Amniotic epithelial cell (primary cell): ENCODE measurements at places on chromosomes 12 and 14.

- no peak for DNase-seq
Observed at GRCh38 chr12:116578051-116578450, 18.9 kb downstream of the MAP1LC3B2 start.

DNA sequence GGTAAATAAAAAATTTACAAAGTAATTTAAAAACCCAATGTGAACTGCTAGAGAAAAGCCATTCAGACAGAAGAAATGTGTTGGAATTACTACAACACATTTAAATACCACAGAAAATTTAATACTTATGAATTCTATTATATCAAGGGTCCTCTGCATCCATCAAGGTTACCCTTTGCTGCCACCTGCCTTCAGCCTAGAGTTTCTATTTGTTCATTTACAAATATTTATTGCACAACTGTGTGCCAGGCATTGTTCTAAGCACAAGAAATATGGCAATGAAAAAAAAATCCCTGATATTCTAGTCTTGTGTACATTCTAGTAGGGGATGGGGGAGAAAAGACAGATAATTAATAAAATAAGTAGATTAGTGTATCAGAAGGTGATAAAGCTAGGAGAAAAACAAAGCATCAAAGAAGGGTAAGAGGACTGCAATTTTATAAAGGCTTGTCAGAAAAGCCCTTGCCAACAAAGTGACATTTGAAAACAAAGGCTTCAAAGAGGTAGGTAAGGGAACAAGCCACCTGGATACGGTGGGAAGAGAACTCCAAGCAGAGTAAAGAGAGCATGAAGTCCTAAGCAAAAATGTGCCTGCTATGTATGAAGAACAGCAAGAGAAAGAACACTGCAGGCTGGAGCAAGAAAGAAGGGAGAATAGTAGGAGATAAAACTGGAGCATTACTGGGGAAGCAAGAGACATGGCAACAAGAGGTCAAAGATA is 59.1 kb upstream of the SLC6A13 start:
- DNase-seq: peak; percentile 56

DNA sequence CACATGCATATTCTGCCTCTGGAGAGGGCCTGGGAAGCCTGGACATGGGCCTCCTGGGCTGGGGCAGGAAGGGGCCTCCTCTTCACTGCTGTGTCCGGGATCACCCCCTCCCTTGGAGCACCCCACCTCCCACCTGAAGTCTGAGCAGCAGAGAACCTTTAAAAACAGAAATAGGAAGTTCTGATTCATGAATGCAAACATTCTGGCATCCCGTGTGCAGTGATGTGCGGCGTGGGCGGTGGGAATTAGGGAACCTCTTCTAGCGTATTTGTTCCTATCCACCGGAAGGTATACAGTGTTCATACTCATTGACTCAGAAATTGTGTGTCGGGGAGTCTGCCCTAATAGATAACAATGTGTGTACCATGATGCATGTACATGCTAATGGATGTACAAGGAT is 46.2 kb downstream of the C14orf132 start:
- no peak for DNase-seq

- peak; percentile 89 for DNase-seq
Observed at GRCh38 chr12:106106061-106106566, 32.6 kb downstream of the NUAK1 start.

DNA sequence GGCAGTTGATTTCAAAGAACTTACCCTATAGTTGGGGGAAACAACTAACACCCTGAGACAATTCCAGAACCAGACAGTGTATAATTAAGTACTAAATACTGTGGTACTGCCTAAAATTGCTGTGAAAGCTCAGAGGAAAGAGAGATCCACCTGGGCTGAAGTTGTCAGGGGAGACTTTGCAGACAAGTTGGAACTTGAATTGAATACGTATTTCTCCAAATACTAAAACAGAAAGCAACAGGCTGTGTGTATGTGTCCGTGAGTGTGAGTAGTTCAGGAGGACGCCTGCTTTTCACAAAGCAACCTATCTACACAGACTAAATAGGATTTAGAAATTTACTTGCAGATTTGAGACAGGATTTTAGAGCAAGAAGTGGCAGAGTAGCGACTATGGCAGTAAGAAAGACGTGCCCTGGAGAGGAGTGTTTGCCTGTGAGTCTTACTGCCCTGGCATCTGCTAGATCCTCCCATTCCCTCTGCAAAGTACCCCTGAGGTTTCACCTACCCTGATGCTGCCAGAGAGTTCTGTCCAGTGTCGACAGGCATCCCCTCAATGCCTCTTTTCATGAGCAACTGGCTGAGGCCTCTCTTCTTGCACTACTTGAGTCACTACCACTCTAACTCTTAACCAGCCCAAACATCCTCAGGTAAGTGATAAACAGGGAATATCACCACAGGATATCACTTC is 37.4 kb upstream of the BMP4 start:
- no peak for DNase-seq

GRCh38 chr14:106309423-106309822 is 783.0 kb downstream of the TMEM121 start:
- DNase-seq: no peak

- DNase-seq: peak; percentile 62
Observed at GRCh38 chr12:116955382-116956021, 44.8 kb downstream of the FBXW8 start.

DNA sequence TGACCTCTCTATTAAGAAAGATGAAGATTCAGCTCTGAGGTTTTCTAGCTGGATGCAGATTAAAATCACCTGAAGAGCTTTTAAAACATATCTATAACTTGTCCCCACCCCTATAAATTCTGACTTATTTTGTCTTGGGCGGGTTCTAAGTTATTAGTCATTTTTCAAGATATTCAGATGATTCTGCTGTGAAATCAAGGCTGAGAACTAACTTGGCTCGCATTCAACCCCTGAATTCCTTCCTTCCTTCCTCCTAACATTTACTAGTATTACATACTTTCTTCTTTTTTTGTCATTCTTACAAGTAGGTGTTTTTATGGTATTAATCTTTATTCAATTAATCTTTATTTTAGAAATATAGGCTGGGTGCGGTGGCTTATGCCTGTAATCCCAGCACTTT is 55.4 kb downstream of the SSPN start:
- no peak for DNase-seq

DNA sequence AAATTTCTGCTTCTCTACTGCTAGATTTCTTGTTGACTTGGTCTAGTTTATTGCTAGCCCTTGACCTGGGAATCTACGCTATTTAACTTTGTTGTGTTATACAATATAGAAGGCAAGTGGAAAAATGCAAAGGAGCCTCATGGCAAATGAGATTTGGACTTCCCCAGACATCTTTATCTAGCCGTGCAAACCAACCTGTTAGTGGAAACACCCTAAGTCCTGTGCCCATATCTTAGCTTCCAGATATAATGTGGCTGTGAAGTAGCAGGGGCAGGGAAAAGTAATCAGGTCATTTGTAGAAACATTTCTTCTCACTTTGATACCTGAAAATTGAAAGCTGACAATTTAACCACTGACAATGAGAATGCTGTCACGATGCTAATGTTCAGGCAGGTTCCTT is 90.7 kb upstream of the ATP2B1 start:
- no peak for DNase-seq

- no peak for DNase-seq
Observed at GRCh38 chr12:1481326-1481725, 113.1 kb downstream of the FBXL14 start.

DNA sequence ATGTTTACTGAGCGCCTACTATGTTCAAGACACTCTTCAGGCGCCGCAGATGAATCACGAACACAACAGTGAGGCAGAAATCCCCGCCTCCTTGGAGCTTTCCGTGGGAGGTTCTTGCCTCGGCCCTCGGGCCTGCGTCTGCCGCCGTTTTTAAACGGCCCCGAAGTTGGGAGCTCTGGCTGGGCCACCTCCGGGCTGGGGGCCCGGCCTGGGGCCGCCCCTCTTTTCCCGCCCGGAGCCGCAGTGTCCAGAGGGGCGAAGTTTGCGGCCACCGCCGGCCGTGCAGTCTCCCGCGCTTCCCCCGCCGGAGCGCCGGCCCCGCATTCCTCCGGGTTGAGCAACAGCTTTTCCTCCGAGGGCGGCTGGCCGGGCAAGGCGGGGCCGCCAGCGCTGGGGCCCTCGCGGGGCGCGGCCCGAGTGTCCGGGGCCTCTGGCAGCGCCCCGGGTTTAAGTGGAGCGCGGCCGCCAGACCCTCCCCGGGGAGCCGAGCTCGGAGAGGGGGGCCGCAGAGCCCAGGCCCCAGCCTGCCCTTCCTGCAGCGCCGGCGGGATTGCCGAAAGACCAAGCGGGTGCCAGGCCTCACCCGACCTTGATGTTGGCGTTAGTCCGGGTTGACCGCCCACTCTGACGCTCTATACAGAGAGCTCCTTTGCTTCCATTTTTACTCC is 18.7 kb upstream of the CTDSP2 start:
- peak; percentile 82 for DNase-seq

DNA sequence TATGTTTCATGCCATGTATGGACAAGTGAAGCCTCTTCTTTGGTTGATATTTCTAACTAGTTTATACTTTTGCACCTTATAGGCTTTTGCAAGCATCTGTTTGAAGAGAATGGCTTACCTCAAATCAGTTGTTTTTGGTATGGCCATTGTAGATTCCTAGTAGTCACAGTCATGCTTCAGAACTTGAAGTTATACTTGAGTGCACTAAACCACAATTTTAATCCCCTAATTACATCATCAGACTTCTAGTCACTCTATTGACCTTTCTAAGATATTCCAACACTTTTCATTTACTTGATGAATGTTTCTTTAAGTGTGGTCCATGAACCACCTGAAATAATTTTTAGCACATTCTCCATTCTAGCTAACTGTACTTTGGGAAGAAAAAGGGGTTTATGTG is 18.6 kb upstream of the KLRB1 start:
- DNase-seq: peak; percentile 52

- no peak for DNase-seq
Observed at GRCh38 chr12:96045566-96045965, 10.2 kb upstream of the LTA4H start.

DNA sequence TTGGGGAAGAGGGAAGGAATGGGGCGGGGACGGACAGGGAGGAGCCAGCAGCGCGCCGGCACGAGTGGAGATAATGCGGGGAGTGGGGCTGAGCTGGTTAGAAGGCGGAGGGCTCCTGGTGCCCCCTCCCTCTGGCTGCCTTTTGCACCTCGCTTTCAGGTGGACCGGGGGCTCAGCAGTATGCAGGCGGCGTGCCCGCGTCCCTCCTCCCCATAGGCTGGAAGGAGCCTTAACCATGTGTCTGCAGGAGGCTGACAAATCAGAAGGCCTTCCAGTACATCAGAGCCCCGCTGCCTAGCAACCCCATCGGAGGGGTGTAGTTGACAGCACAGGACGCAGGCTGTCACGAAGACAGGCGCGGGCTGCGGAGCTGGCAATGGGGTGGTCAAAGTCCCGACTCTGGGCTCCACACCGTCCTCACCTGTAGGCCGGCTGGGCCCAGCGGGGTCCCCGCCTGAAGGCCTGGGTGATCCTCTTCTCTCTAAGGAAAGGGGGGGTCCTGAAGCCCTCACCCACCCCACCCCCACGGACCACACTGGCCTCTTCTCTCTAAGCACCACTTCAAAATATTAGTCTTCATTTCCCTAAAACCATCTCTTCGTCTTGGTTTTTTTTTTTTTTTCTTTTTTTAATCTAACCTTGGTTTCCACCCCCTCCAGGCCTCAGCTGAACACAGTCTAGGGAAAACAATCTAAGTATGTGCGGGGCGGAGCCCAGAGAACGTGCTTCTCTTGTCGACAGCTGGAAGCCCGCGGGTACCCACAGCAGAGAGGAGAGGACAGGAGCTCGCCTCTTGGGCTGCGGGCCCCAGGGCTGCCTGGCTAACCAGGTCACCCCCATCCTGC is 44.5 kb downstream of the KDM2B start:
- DNase-seq: peak; percentile 78

DNA sequence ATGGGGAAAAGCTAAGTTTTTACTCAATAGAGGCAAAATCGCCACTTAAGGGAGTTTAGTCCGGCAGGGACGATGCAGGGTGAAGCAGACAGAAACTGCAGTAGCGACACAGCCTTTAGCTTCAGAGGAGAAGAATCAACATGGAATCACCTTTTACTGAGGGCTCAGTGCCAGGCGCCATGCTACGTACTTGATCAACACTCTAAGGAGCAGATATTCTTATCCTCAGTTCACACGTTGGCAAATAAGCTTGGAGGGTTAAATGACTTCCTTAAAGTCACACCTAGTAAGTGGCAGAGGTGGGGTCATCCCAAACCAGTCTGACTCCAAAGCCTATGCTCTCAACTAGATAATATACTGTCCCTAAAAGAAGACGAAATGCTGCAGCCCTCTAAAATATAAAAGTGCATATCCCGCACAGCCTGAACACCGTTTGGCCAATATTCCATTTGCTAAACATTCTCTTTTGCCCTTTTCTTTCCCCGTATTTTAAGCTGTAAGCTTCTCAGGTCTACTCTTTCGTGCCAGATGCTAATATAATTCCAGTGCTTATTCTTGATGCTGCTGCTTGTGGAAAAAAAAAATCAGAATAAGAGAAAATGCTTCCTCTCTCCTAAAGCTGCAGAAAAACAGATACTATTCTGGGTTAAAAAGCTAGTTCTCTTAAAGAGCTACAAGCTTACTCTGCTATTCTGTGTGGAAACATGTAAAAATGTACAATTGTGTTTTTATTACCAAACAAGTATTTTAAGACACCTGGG is 10.9 kb downstream of the CCDC92 start:
- DNase-seq: no peak

- no peak for DNase-seq
Observed at GRCh38 chr12:77167801-77168200, 102.4 kb upstream of the E2F7 start.

DNA sequence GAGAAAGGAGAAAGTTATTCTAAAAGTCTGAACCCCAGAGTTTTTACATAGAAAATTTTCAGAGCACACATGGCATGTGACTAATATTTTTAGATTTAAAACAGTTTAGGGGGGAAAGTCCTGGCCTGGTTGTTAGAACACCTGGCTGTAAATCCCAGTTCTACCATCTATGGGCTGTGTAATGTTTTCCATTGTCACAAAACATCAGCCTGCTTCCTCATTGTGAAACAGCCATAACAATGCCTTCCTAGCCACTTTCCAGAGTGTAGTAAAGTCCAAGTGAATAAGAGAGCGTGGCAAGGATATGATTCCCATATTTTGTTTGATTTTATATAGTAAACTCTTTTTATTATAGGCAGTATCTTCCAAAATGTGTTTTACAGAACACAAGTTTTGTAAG is 310.0 kb upstream of the DCN start:
- DNase-seq: no peak

DNA sequence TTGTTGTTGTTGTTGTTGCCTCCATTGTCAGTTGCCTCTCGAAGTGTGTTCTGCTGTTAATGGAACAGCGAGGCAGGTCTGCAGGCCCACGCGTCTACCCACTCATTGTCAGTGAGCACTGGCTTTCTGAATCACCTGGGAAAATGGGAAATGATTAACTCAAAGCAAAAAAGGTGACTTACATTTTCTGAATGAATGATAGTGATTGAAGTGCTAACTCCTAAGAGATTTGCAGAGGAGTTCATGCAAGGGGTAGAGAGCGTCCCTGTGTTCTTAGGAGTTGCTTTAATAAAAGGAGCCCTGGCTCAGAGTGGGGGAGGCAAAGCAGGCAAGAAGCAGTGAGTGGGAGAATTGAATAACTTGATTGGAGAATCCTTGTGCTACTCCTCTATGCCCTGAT is 177.6 kb downstream of the CAND1 start:
- DNase-seq: no peak

- DNase-seq: peak; percentile 34
Observed at GRCh38 chr12:112117685-112118084, 7.7 kb upstream of the TRAFD1 start.
